ENCODE measurements at places on chromosomes 4 and X. TPM values are rescaled to one million over a fixed set of nuclear protein-coding genes. Genes with fewer than 3 reads are reported as not detected.

PCDH18 gene
- 34.4 TPM for total RNA-seq

SHROOM4 gene
- 3.0 TPM for total RNA-seq

SGMS2 gene
- total RNA-seq, result 6.0 TPM

PAGE2B gene
- total RNA-seq, result not detected

AFM gene
- total RNA-seq, result not detected

KLHL15 gene
- 30.2 TPM for total RNA-seq

IGBP1 gene
- 90.2 TPM for total RNA-seq

TEX13B gene
- total RNA-seq, result not detected

ASB12 gene
- 0.46 TPM for total RNA-seq

CENPVL1 gene
- 6.7 TPM for total RNA-seq

KDM6A gene
- total RNA-seq, result 30.9 TPM
